Suppressor macrophage treated with lipopolysaccharide for 1 hour (primary cell): ENCODE measurements at places on chromosomes 1 and 21.
A peak's percentile ranks its signal among the peaks of the same experiment; 100 is the strongest.

- DNase-seq = no peak
Measured at GRCh38 chr1:61361931-61362330, 279.6 kb downstream of the NFIA start.

GRCh38 chr1:84959294-84959693, 37.6 kb downstream of the MCOLN2 start:
- no peak for DNase-seq

DNA sequence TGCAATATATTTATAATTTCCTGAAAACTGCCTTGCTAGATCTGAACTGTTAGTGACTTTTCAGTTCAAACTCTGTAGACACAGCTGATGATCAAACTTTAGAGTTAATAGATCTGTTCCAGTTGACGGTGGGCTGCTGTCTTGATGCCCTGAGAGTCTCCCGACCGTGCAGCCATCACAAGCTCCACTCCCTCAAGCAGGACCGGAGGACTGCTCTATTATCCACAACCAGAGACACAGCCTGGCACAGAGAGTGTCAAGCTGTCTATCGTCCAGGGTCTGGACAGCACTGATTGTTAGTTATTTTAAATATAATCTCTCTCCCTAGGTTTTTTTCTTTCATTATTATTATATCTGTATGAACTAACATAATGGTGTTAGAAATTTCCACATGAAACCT, 8.0 kb downstream of the CHODL start:
- DNase-seq = no peak

DNA sequence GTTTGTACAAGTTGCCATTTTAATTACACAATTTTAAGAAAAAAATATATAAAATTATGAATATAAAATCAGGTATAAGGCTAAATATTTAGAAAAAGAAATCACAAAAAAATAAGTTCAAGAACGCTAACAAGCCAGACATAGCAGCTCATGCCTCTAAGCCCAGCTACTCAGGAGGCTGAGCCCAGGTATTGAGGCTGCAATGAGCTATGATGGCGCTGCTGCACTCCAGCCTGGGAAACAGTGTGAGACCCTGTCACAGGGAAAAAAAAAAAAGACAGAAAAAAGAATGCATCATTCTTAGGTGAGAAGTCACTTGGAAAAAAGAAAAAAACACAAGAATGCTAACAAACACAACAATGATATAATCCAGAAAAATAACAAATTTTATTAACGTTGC, 112.3 kb upstream of the PRDX6 start:
- no peak for DNase-seq

GRCh38 chr1:156195853-156196252, 1.9 kb downstream of the SLC25A44 start:
- DNase-seq = no peak

DNA sequence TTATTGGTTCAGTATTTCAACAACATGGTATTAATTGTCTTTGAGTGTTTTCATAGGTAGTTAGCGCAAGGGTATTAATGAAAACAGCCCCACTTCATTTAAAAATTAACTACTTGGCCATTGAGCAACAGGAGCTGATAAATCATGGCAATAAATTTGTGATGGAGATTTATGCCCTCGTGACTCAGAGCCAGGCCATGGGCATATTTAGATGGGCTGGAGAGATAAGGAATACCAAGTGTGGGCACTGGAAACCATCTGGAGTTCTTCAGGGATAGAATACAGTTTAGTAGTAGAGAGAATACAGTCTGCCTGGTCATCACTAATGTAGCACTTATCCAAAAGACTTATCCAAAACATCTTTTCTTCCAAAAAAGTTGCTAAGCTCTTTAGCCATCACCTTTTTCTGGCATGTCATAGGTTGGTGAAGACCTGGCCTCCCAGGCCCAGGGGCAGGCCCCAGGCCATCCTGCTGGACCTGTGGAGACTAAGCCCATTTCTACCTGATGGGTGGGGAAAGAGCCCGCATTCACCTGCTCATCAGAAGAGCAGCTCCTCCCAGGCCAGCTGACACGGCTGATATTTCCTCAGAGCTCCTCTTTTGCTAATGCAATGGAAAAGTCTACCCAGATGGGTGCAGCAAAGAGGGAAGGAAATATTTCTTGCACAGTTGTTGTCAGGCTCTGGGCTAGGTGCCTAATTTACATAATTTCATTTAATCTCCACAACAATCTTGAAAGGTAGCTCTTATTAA, 238.0 kb downstream of the TM2D1 start:
- no peak for DNase-seq

DNA sequence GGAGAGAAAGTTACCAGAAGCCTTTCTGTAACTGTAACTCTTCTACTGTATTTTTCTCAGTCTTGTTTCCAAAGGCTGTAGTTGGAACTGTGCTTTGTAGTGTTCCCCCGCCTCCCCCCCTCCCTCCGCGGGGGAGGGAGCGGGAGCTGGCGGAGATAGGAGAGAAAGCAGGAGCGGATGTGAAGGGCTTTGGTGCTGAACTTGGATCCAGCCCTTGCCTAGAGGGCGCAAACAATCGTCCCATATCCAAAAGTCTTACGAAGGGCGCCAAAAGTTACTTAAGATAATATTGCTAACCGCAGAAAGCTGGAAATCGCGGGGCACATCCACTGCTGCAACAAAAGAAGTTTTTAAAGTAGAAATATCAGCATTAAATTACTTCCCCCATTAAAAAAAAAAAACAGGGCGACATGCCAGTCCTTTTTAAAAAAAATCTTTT, 2.4 kb upstream of the NFIA start:
- peak; percentile 47 for DNase-seq

- DNase-seq = peak; percentile 33
Measured at GRCh38 chr1:58248791-58249190, 297.7 kb downstream of the OMA1 start.

DNA sequence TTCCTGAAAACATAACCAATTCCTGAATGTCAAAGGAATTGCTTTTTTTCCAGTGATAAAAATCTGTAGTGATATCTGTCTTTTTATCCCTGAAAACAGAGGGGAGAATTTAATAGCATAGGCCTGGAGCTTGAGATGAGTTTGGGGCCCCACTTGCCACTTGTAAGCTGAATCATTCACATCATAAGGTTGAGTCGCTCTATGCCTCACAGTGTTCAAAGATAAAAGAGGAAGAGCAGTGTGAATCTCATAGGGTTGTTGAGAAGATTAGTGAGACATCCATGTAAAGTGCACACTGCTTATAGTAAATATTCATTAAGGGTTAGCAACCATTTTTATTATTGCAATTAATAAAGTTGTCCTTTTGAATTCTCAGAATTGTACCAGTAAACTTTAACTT, 271.3 kb downstream of the DNM3 start:
- peak; percentile 36 for DNase-seq

GRCh38 chr1:18198260-18198659, 90.7 kb downstream of the IGSF21 start:
- DNase-seq = no peak

DNA sequence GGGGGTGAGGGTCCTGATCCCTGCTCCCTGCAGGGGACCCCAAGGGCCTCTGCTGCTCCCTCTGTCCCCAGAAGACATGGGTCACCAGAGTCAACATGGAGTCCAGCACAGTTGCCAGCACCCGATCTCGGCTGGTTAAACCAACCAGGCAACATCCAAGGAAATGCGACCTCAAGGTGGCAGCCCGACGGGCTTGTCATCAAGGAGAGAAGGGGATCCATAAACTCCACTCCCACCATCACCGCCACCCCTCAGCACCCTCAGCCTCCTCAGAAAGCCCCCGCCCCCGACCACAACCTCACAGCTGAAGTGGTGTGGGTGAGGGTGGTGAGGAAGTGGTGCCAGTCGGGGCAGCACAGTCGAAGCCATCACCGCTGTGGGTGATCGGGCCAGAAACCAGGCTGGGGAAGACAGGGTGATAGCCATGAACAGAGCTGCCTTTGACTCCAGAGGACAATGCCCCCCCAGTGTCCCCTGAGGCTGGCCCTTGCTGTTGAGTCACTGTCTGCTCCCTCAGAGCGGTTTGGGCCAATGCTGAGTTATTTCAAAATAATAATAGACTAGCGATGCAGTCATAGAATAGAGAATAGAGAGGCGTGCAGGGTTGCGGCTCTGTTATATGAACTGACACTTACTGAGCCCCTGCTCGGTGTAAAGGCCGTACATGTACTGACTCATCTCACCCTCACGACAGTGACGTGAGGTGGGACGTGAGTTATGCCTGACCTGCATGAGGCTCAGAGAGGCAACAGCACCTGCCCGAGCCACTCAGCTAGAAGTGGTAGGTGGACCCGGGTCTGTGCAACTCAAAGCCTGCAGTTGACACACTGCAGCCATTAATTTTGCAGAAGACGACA, 88.7 kb upstream of the IFFO2 start:
- peak; percentile 56 for DNase-seq

- DNase-seq = no peak
Measured at GRCh38 chr1:153431427-153431826, 15.1 kb downstream of the S100A7A start.
